ENCODE measurements at places on chromosomes 2 and 18. TPM values are rescaled to one million over a fixed set of nuclear protein-coding genes. Genes with fewer than 3 reads are reported as not detected.

NDC80 gene
- 10.9 TPM for total RNA-seq

RIOK3 gene
- total RNA-seq: 30.2 TPM

SLC14A1 gene
- total RNA-seq: not detected

CFAP65 gene
- total RNA-seq: 0.17 TPM

REG3G gene
- total RNA-seq: not detected

ASXL3 gene
- not detected for total RNA-seq

TEKT4 gene
- not detected for total RNA-seq

SEMA4C gene
- 18.6 TPM for total RNA-seq

ALPG gene
- total RNA-seq: 0.42 TPM

LAMA3 gene
- total RNA-seq: 64.3 TPM
